ENCODE measurements at places on chromosomes 11 and 22. TPM values are rescaled to one million over a fixed set of nuclear protein-coding genes. Genes with fewer than 3 reads are reported as not detected.

SHISAL1 gene
- 1.4 TPM for total RNA-seq

CRYAB gene
- total RNA-seq = 52.3 TPM

IRAG1 gene
- total RNA-seq = 14.4 TPM

RABL2B gene
- 10.3 TPM for total RNA-seq

CHORDC1 gene
- 11.3 TPM for total RNA-seq

TMEM121B gene
- total RNA-seq = 1.3 TPM

TTC12 gene
- 7.2 TPM for total RNA-seq
